Adrenal gland (tissue), 19 donors: ENCODE measurements at places on chromosomes 5 and 9. TPM values are rescaled to one million over a fixed set of nuclear protein-coding genes. Genes with fewer than 3 reads are reported as not detected.

Gene PCDHB3
- total RNA-seq, result 0.57 TPM

DNA sequence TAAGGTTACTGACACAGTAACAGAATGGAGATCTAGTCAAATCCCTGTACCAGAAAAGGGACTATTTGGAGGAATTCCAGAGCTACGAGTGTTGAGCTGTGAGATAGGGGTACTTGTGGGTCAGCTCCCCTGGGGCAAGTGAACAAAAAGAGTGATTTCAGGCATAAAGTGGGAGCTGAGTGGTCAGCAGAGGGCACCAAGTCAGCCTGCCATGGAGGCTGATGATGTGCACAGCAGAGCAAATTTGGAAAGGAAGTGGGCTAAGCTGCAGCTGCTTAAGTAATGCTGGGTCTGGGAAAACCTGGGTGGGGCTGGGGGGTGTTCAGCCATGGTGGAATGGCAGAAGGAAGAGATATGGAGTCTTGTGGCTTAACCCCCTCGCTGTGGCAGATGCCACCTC, 327.9 kb downstream of the NTRK2 start:
- DNase-seq, result no peak
- no peak overlapping the region for H3K4me3 ChIP-seq
- H3K27me3 ChIP-seq, result no peaks in the 10 kb centered on the region
- H3K4me1 ChIP-seq, result no peaks in the 10 kb centered on the region
- no peaks in the 10 kb centered on the region for H3K36me3 ChIP-seq

Gene GFI1B
- total RNA-seq, result not detected

Gene KCNIP1
- total RNA-seq, result 0.74 TPM

Gene CLIC3
- 0.67 TPM for total RNA-seq

Gene FAM169A
- 7.1 TPM for total RNA-seq
